Tibial nerve (tissue), 4 donors: ENCODE measurements at places on chromosomes 3 and 15. TPM values are rescaled to one million over a fixed set of nuclear protein-coding genes. Genes with fewer than 3 reads are reported as not detected.

- no peak for DNase-seq
These were observed 362.3 kb downstream of the NR2F2 start for GRCh38 chr15:96692826-96693225.

GRCh38 chr3:142568393-142569017, 10.0 kb downstream of the ATR start:
- DNase-seq, result no peak

DNA sequence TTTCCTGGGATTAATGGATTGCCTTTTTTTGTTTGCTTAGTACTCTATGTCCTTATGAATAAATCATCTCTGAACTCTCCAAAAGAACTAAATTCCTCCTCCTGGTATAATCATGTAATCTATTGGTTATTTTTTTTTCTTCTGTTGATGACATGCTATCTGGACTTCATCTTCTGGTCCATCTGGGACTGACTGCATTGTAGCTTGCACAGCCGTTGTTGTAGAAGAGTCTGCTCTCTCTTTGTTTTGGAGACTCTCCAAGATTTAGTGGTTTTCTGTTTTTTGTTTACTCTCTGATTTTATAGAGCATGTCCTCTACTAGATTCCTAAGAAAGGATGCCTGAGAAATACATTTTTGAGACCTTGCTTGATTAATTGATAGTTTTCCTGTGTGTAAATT, 19.1 kb downstream of the IREB2 start:
- no peak for DNase-seq

- DNase-seq, result no peak
These were observed 28.7 kb downstream of the SIDT1 start for GRCh38 chr3:113560831-113561623.

DNA sequence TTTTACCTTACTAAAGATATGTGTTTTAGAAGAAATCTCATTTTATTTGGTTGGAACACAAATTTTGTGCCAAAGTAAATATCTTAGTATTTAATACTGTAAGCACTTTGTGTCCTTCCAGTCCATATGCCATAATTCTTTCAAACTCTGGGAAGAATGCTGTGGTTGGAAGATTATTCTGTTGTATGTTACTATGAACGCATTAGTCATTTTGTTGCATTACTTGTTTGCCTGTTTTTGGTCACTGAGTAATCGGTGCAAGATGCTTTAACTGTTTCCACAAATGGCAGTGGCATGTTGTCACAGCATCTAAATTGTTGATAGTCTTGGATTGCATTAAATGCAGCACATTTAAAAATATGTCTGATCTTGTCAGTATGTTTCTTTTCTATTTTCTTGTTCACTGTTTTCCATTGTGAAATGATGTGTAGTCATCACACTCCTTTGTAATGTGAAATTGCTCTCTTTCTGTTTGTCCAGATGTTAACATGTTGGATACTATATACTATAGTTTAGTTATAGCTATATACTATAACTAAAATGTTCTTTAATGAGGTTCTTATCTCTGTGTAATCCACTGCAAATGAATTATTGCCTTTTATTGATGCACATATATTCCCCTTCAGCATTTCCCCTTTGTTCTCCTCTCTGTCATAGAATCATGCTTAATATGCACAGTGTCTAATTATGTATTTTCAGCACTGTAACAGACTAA, 89.9 kb upstream of the FLNB start:
- no peak for DNase-seq

- DNase-seq, result no peak
These were observed 97.2 kb upstream of the C3orf80 start for GRCh38 chr3:160128056-160128455.

The DLL4 gene
- 11.2 TPM for total RNA-seq
